ENCODE measurements at places on chromosomes 16 and 17. TPM values are rescaled to one million over a fixed set of nuclear protein-coding genes. Genes with fewer than 3 reads are reported as not detected.

Gene FBXW10
- total RNA-seq, result not detected

DNA sequence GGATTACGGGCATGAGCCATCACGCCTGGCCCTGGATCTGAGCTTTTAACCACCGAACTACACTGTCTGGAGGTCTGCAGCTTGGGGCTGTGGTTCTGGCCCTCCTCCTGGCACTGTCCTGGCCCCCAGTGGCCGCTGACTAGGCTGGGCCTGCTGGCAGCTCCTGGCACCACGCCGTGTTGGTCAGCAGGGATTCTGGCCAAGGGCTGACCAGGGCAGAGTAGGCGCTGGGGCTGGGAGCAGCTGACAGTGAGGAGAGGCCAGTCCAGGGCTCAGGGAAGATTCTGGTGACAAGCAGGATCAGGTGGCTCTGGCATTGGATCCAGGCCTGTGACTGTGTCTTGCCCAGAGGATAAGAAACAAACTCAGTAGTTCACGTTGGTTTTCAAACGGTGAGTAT lies 14.6 kb downstream of the EEF2K start:
- DNase-seq, result no peak

Gene SMPD3
- not detected for total RNA-seq

GRCh38 chr16:1377406-1378010 lies 25.8 kb downstream of the GNPTG start:
- no peak for DNase-seq

GRCh38 chr16:57643147-57643874 lies 14.9 kb downstream of the ADGRG1 start:
- no peak for DNase-seq

DNA sequence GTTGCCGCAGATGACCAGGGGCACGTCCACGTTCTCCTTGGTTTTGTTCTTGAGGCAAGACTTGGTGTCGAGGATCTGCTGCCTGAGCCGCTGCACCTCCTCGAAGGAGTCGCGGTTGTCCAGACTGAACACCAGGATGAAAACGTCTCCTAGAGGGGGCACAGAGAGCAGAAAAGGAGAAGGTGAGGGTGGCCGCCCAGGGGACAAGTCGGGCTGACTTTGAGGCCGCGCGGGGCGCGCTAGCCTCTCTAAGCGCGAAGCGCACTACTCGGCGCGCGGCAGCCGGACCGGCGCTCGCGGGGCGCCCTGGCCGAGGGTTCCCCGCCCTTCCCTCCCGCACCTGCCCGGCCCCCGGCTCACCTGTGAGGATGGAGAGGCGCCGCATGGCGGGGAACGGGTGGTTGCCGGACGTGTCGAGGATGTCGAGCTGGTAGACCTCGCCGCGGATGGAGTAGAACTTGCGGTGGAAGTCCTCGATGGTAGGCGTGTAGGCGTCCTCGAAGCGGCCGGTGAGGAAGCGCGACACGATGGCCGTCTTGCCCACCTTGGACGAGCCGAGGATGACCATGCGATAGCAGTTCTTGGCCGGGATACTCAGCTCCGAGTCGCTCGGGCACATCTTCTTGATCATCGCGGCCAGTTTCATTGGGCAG lies 533 bp downstream of the RASD1 start:
- DNase-seq, result no peak

DNA sequence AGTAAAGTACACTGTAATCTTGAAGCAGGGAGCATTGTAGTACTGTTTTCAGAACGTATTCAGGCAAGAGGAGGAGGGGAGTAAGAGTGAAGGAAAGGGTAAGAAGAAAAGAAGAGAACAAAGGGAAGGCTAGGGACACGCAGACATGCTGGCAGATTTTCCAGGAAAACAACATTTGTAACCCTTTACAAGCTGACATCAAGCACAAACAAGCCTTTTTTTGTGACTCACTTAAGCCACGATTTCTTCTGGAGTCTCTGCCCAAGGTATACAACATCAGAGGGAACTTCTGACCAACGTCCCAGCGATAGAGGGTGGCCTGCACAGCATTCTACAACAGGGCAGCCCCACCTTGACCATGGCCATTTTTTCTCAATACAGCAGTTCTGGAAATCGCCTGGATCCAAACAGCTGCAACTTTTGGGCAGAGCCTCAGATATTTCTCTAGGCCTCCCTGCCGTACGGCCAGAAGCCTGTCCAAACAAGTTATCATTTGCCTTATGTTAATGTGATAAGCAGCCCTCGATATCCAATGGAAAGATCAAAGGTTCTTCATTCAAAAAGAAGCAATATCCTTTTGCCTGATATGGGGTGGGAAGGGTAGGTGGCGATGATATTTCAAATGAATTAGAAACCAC lies 247.3 kb downstream of the ZFHX3 start:
- DNase-seq, result no peak

DNA sequence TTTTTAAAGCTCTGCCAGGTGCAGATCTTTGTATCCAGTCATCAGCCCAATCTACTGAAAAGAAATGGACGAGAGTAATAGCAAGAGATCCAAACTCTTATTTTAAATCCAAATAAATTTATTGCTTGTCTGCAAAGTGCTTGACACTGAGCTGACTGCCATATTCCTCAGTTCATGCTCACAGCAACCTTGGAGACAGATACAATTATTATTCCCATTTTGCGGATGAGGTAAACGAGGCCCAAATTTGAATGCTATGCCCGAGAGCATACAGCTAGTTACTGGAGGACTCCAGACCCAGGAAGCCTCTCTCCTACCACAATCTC lies 620 bp downstream of the NOB1 start:
- DNase-seq, result no peak

DNA sequence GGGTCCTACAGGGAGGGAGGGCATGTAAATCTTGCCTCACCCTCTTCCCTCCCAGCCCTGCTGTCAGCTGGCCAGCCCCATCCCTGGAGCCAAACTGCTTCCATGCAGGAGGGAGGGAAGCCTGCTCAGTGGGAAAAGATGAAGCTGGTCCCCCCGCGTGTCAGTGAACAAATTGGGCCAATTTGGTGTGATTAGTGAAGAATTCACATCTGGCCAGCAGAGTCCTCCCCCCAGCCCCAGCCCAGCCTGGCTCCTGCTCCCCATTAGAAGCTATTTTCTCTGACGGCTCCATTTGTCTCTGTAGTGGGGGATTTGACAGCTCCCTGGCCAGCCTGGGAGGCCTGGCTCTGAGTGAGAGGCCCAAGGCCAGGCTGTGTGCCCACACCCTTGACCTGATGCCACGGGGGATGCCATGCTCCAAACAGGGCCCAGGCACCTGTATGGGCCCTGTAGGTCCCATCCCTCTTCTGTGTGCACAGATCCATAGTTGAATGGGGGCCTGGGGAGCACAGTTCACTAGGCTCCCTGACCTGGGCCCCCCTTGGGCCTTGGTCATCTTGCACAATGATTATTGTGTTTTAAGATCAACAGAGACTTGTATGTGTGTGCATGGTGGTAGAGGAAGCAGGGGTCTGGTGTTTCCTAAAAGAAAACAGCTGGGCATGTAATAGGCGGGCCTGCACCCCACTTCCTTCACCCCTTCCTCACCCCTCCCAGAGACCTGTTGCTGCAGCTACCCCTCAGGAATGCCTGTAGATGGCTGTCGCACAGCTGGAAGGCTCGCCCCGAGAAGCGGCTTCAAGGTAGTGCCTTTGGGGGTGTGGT lies 50.7 kb upstream of the TAC4 start:
- no peak for DNase-seq

Gene MPV17L
- total RNA-seq, result not detected
